ENCODE measurements at places on chromosomes 3 and 15. TPM values are rescaled to one million over a fixed set of nuclear protein-coding genes. Genes with fewer than 3 reads are reported as not detected.

The FGF12 gene
- 0.25 TPM for total RNA-seq

The ST3GAL6 gene
- total RNA-seq = 2.5 TPM

The DUT gene
- 69.2 TPM for total RNA-seq

The GABRR3 gene
- not detected for total RNA-seq

DNA sequence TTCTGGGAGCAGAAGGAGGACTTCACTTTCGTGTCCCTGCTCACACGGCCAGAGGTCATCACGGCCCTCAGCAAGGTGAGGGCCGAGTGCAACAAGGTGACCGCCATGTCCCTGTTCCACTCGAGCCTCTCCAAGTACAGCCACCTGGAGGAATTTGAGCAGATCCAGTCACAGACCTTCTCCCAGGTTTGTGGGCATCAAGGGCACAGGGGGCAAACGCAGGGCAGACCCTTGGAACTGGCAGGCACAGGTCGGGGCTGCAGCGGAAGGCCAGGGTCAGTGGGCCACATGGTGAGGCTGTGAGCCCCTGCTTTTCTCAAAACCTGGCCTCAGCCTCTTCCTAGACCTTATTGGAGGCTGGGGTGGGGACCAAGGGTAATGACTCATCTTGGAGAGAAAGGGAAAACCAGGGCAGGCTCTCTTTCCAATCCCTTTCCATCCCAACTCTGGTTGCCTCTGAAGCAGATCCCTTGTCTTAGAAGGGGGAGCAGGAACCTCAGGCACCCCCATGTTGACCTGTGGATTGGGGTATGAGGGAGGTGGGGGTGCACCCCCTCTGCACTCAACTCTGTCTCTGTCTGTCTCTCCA lies 29.5 kb downstream of the DNAH1 start:
- no peak for DNase-seq
- H3K27me3 ChIP-seq = no peaks in the 10 kb centered on the region
- no peak overlapping the region for H3K27ac ChIP-seq
- no peaks in the 10 kb centered on the region for H3K36me3 ChIP-seq
- no peak overlapping the region for H3K4me3 ChIP-seq
- no peaks in the 10 kb centered on the region for H3K4me1 ChIP-seq

- peak overlapping the region; percentile 94 for H3K4me3 ChIP-seq
- DNase-seq = peak; percentile 28
- H3K27ac ChIP-seq = no peak overlapping the region
- no peaks in the 10 kb centered on the region for H3K4me1 ChIP-seq
- no peaks in the 10 kb centered on the region for H3K27me3 ChIP-seq
- no peaks in the 10 kb centered on the region for H3K36me3 ChIP-seq
Measured at GRCh38 chr3:66997560-66998112, 471 bp upstream of the KBTBD8 start.

- no peaks in the 10 kb centered on the region for H3K36me3 ChIP-seq
- H3K4me3 ChIP-seq = no peak overlapping the region
- H3K27ac ChIP-seq = no peak overlapping the region
- DNase-seq = no peak
- peaks cover 8% of the 10 kb centered on the region for H3K4me1 ChIP-seq
- no peaks in the 10 kb centered on the region for H3K27me3 ChIP-seq
Measured at GRCh38 chr3:170162630-170163029, 18.9 kb downstream of the PHC3 start.

DNA sequence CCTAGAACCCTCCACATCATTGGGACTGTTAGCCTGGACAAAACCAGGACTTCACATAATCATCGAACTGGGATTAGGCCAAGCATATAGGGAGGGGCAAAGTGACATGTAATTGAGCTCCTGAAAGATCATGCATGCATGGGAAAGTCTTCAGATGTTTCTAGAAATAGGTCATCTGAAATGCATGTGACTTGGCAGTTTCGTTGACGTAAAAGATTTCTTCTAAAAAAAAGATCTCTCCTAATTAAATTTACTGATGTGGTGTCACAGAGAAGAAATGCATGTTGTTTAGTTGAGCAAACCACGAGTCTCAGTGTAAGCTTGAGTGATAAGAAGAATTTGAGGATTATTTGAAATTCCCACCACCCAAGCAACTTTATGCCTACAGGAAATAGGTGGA lies 70.0 kb upstream of the LIMD1 start:
- no peak for DNase-seq
- no peak overlapping the region for H3K27ac ChIP-seq
- H3K27me3 ChIP-seq = no peaks in the 10 kb centered on the region
- no peaks in the 10 kb centered on the region for H3K4me1 ChIP-seq
- H3K4me3 ChIP-seq = no peak overlapping the region

The TMEM212 gene
- total RNA-seq = not detected

- no peak overlapping the region for H3K4me3 ChIP-seq
- H3K27ac ChIP-seq = no peak overlapping the region
- H3K4me1 ChIP-seq = no peaks in the 10 kb centered on the region
Measured at GRCh38 chr3:139317660-139318430, 26.0 kb upstream of the MRPS22 start.

The TGM4 gene
- not detected for total RNA-seq

The EIF3J gene
- total RNA-seq = 80.5 TPM

The FGF7 gene
- 3.7 TPM for total RNA-seq

GRCh38 chr3:48473617-48473952 lies 27.0 kb downstream of the ATRIP start:
- no peak overlapping the region for H3K4me3 ChIP-seq
- peak overlapping the region; percentile 92 for H3K27ac ChIP-seq
- H3K4me1 ChIP-seq = peaks cover 22% of the 10 kb centered on the region
- DNase-seq = no peak

- no peaks in the 10 kb centered on the region for H3K27me3 ChIP-seq
- no peaks in the 10 kb centered on the region for H3K36me3 ChIP-seq
- no peak overlapping the region for H3K4me3 ChIP-seq
- H3K27ac ChIP-seq = peak overlapping the region; percentile 39
- DNase-seq = no peak
- peaks cover 20% of the 10 kb centered on the region for H3K4me1 ChIP-seq
Measured at GRCh38 chr3:123658852-123659206, 74.0 kb upstream of the HACD2 start.

DNA sequence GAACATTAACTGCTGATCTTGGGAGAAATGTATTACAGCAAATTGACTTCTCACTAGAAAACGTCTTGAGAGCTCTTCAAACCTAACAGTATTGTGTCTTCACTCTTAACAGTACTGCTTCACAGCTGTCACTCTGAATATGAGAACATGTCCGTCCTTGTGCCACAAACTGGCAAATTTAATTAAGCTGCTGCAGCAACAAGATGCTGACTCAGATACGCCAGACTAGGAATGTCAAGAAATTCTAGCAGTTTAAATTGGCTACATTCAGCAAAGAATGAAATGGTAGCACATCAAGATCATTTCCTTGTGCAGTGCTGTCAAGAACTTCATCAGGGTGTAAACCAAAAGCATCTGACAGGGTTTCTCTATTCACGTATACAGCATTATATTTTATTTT lies 7.6 kb downstream of the ICE2 start:
- no peak for DNase-seq
- H3K4me1 ChIP-seq = no peaks in the 10 kb centered on the region
- H3K36me3 ChIP-seq = no peaks in the 10 kb centered on the region
- no peak overlapping the region for H3K27ac ChIP-seq

The CTXND1 gene
- 0.11 TPM for total RNA-seq

The PP2D1 gene
- not detected for total RNA-seq

DNA sequence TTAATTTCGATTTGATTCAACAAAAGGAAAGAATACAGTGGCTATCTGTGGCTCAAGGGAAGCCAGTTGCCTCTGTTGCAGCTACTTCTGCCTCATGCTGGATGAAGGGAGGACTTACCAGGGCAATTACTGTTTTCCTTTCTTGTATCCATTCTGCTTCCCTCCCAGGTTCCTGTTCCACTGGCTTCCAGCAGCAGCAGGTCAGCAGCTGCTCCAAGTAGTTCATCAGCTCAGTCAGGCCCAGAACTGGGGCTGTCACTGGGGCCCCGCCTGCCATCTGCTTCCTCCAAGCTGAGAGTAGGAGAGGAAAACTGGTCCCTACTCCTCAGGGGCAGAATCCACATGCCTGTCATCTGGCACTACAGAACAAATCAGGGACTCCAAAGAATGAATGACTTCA lies 48.6 kb upstream of the ULK4 start:
- no peak overlapping the region for H3K4me3 ChIP-seq
- H3K27me3 ChIP-seq = no peaks in the 10 kb centered on the region
- no peaks in the 10 kb centered on the region for H3K36me3 ChIP-seq
- DNase-seq = peak; percentile 62
- no peak overlapping the region for H3K27ac ChIP-seq

- no peak overlapping the region for H3K4me3 ChIP-seq
- H3K4me1 ChIP-seq = no peaks in the 10 kb centered on the region
- no peaks in the 10 kb centered on the region for H3K36me3 ChIP-seq
- no peaks in the 10 kb centered on the region for H3K27me3 ChIP-seq
- DNase-seq = no peak
- no peak overlapping the region for H3K27ac ChIP-seq
Measured at GRCh38 chr15:69881766-69882165, 216.0 kb downstream of the TLE3 start.

DNA sequence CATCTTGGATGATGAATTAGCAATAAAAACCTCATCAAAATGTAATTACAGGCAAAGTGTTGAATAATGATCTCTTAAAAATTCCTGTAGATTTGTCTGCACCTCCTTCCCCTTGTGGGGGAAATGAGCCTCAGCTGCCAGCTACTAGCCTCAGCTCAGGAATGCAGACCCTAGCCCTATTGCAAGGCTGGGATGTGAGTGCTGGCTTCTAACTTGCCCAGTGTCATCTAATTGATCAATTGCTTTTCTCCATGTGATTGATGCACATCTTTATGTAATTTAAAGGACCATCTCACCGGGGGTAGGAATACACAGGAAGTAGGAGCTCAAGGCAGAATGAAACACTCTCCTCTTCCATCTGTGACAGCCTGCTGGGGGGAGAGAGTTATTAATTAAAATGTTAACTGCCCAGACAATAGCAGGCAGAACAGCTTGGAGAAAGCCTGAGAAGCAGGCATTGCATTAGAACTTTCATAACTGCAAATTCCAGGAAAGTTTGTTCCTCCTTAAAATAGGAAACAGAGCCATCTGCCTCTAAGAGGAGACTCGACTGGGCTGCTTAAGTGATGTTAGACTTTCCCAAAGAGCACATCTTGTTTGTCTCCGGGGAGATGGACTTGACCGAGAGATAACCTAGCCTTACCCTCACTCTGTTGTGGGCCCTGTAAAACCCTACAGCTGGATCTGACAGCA lies 69.6 kb downstream of the LRTM1 start:
- no peaks in the 10 kb centered on the region for H3K36me3 ChIP-seq
- no peak overlapping the region for H3K27ac ChIP-seq
- H3K27me3 ChIP-seq = no peaks in the 10 kb centered on the region
- no peak for DNase-seq
- no peaks in the 10 kb centered on the region for H3K4me1 ChIP-seq

The TMEM108 gene
- total RNA-seq = 0.20 TPM
